B cell (primary cell): ENCODE measurements at places on chromosomes 6 and 20. TPM values are rescaled to one million over a fixed set of nuclear protein-coding genes. Genes with fewer than 3 reads are reported as not detected.

GRCh38 chr20:2152317-2152716, 50.7 kb downstream of the STK35 start:
- no peak for DNase-seq

DNA sequence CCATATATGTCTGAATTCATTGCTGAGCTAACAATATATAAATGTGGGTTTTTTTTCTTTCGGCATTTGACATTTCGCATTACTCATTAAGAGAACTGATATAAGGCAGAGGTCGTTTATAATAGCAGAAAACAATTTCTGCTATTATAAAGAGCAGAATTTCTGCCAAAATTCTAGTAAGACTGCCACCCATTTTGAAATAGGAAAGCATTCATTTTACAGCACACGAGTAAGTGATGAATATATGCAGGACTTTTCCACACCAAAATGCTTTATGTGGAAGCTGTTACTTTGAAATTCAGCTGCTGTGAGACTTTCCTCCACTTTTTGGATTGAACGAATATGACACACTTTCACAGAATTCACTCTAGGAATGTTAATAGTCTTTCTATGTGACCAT, 610.9 kb upstream of the MAN1A1 start:
- DNase-seq: no peak

DNA sequence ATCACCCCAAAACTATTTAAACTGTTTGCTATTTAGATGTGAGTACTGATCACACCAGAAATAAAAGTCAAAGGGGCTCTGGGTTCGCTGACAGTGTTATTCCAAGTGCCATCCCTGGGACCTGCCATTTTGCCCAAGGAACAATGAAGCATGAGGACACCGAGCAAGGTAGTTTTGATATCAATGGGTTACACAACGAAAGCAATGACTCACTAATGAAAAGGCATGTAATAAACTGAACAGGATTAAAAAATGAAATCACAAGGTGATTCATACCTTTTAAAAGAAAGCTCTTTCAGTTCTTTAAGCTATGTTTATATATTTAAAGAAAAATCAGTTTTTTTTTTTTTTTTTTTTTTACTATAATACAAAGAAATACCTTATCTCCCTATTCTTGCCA, 102.0 kb downstream of the HS3ST5 start:
- DNase-seq: no peak

Gene DHX16
- 51.1 and 58.3 TPM in 2 replicates for total RNA-seq

DNA sequence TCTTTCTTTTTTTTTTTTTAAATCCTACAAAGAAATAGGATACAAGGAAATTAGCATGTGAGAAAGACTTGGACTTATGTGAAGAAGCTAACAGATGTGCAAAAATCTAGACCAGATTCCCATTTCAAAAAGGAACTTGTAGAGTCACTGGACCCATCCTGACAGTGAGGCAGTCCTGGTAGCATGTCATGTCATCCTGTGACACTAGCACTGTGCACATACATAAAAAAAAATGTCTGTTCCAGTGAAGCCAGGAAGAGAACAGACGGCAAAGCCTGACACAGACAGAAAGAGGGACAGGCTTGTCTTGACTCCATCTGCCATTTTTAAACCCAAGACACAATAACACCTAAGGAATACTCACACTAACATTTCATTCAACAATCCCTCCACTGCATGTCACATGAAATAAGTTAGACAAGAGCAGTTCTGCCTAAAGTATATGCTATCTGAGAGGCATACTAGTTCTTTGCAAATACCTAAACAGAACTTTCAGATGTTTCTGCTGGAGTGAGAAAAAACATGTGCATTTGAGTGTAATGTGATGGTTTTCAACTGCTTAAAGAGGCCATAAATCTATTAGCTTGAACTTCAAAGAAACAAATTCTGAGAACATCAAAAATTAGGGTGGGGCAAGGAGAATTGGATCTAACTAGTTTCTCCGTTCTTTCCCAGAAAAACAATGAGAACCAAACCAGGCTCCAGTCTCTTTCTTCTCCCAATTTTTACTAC, 159.6 kb downstream of the BACH2 start:
- no peak for DNase-seq

Gene PDSS2
- total RNA-seq: 16.9 and 18.3 TPM in 2 replicates

- DNase-seq: no peak
Observed at GRCh38 chr6:144990784-144991183, 705.6 kb downstream of the UTRN start.

DNA sequence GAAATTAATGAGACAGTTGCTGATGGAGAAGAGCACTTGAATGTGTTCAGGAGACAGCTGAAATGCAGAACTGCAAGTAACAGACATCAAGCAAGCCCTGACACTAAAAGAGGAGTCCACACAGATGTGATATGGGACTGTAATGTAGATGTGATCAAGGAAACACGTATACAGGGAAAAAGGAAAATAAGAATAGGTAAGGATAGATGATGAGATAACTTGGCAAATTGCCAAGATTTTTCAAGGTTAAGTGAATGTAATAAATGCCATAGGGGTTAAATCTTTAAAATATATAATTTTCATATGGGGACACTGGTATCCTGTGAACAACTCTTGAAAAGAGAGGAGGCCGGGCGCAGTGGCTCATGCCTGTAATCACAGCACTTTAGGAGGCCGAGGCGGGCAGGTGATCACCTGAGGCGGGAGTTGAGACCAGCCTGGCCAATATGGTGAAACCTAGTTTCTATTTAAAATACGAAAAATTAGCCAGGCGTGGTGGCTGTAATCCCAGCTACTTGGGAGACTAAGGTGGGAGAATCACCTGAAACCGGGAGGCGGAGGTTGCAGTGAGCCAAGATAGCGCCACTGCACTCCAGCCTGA, 7.2 kb upstream of the SNX14 start:
- peak; percentile 15 for DNase-seq

- no peak for DNase-seq
Observed at GRCh38 chr6:75882734-75883133, 133.7 kb downstream of the MYO6 start.

DNA sequence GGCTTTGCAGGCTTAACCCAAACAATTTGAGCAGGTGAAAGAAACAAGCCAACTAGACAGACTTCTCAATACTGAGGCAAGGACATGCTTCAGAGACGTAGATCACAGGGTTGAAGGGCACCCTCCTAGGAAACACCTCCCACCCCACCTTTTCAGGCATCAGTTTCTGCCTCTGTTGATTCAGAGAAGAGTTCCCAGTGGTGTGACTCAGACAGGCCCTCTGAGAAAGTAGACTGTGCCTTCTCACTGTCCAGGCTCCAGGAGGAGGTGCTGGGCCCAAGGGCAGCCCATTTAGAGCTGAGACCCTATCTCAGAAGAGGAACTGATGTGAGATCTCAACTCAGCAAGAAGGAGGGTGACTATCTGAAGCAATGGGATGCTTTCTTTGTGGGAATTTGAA, 108.1 kb downstream of the FAM50B start:
- DNase-seq: no peak

Gene CLPSL2
- total RNA-seq: not detected in 2 replicates

DNA sequence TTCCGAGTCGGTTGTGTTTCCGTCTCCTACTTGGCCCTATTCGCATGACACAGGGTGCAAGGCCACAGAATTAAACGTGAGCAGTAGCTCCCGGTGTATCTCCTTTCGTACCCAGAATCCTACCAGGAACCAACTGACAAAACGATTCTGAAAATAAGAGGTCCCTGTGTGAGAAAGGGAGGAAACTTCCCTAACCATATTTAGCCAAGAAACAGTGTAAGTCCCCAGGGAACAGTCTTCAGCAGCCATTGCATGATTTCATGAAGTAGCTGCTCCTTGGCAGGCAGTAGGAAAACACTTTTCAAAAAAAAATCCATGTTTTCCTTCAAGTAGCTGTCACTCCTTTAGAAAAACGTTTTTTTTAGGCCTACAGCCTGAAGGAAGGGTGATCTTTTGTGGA, 46.9 kb downstream of the PDE10A start:
- no peak for DNase-seq

DNA sequence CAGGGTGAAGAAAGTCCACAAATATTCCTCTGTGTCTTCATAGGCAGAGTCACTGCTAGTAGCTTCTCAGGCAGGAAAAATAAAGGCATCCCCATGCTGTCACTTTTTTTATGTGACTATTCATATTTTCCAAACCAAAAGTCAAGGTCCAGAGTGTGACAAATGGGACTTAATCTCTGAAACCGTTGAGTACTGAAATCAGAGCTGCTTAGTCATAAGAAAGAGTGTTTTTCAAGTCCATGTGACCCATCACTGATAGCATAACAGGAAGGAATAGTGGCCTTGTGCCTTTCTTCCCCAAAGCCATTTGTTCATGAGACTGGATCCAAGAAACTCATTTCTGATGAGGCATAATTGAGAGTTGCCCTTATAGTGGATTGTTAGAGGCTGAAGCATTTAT, 210.3 kb upstream of the TSHZ2 start:
- DNase-seq: no peak

Gene TOMM6
- total RNA-seq: 117 and 130 TPM in 2 replicates

DNA sequence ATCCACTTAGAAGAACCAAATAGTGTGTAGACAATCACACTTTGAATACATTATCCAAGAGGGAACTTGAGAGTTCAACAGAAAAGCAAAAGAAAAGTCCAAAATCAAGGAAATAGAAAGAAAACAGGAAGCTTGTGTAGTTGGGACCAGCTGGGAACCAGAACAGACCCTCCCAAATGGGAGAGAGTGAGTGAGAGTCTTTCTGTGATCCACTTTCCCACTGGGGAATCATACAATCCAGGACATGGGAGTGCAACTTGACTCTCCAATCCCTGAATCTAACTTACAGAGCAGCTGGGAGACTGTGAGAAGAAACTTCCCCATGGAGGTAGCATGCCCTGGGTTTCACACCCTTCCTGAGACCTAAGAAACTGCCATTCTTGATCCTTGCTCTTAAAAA, 27.0 kb downstream of the TREML4 start:
- no peak for DNase-seq

- DNase-seq: no peak
Observed at GRCh38 chr6:1131285-1132079, 180.4 kb upstream of the FOXQ1 start.

Gene NPEPL1
- 34.3 and 37.2 TPM in 2 replicates for total RNA-seq

DNA sequence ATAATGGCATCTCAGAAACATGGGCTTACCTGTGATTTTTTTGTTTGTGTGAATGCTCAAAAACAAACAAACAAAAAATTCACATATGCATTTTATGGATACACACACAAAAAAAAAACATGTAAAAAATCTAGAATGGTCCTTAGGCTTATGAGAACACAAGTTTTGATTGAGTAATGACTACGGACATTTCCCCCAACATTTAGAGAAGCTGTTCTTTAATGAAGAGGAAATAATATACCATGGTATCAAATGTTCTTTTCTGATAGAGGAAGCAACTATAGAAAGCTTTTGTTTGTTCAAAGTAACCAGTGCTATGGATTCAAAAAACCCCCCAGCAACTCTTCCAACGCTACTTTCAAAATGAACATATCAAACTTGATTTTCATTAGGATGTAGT, 8.6 kb upstream of the CALHM6 start:
- DNase-seq: no peak

DNA sequence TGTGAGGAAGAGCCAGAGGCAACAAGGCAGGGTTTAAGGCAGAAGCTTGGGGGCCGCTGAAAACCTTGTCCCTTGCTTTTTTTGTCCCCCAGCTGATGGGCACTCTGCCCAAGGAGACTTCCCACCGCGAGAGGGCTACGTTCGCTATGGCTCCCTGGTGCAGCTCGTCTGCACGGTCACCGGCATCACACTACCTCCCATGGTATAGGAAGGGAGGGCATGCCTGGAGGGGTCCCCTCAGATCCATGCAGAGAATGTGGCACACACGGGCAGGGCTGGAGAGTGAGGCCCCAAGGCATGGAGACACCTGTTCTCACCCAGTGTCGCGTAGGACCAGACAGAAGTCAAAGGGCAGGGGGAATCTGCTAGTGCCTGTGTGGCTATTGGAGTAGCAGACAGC, 5.8 kb upstream of the MATN4 start:
- DNase-seq: no peak

Gene MTFR2
- total RNA-seq: 3.9 and 4.0 TPM in 2 replicates
